Testis (tissue), 5 donors: ENCODE measurements at places on chromosomes 7 and 10. TPM values are rescaled to one million over a fixed set of nuclear protein-coding genes. Genes with fewer than 3 reads are reported as not detected.
A peak's percentile ranks its signal among the peaks of the same experiment; 100 is the strongest.

Gene PKD2L1
- total RNA-seq = 1.6 TPM

Gene CYP3A5
- total RNA-seq = 0.12 TPM

- peak; percentile 75 for DNase-seq
- no peaks in the 10 kb centered on the region for H3K36me3 ChIP-seq
- H3K27me3 ChIP-seq = no peaks in the 10 kb centered on the region
- no peaks in the 10 kb centered on the region for H3K4me1 ChIP-seq
These were observed 572.4 kb upstream of the LRRTM3 start for GRCh38 chr10:66353422-66353821.

Gene ECHS1
- total RNA-seq = 104 TPM

- H3K4me1 ChIP-seq = no peaks in the 10 kb centered on the region
- no peaks in the 10 kb centered on the region for H3K36me3 ChIP-seq
- no peak overlapping the region for H3K27ac ChIP-seq
- no peak overlapping the region for H3K4me3 ChIP-seq
These were observed 400.5 kb downstream of the PTPRN2 start for GRCh38 chr7:158186864-158187693.

Gene FOXP2
- 2.5 TPM for total RNA-seq

GRCh38 chr7:15680446-15680845, 6.0 kb downstream of the MEOX2 start:
- H3K4me3 ChIP-seq = no peak overlapping the region
- no peak overlapping the region for H3K27ac ChIP-seq
- no peak for DNase-seq
- no peaks in the 10 kb centered on the region for H3K27me3 ChIP-seq
- H3K36me3 ChIP-seq = no peaks in the 10 kb centered on the region
- H3K4me1 ChIP-seq = peaks cover 1% of the 10 kb centered on the region

Gene PRKCQ
- total RNA-seq = 3.0 TPM

Gene ELFN1
- total RNA-seq = 2.8 TPM

Gene NPFFR1
- total RNA-seq = 2.8 TPM

Gene CPA5
- 46.7 TPM for total RNA-seq

Gene RBM20
- total RNA-seq = 3.1 TPM

- no peaks in the 10 kb centered on the region for H3K27me3 ChIP-seq
- no peak for DNase-seq
- H3K4me3 ChIP-seq = no peak overlapping the region
- no peak overlapping the region for H3K27ac ChIP-seq
These were observed 308.9 kb downstream of the GRID1 start for GRCh38 chr10:86057708-86058107.

DNA sequence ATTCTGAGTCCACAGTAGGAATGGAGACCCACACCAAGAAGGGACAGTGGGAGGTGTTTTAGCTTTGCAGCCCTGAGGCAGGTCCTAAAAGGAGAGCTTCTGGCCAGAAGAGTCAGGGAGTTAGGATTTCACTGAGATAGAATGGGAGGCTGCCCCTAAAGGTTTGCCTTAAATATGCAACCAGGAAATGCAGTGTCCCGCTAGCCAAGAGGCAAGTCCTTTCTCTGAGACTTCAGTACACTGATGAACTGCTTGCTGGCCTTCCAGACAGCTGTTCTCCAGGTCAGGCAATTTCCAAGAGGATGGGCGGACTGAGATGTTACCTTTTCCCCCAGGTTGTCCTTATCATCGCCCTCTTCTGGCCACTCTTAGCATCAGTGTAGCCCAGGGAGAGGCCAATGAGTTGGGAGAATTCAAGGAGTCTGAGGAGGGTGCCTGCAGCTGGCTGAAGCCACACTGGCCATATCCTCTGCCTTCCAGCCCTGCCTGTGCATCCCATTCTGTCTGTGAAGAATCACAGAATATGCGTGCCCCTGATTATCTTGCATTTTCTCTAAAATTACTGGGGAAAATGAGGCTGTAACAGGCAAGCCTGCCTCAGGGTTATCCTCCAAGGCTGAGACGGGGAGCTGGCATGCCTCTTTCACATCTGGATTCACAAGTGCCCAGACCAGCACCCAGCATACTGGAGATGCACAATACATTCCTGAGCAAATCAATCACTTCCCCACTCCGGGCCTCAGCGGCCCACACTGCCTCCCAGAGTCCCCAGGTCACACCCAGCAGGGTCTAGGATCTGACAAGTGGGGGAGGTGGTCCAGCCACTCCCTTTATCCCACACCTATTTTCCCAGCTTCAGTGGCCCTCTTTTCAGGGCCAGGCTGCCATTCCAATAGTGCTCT, 2.4 kb downstream of the TLL2 start:
- H3K27me3 ChIP-seq = no peaks in the 10 kb centered on the region
- DNase-seq = peak; percentile 34
- H3K4me1 ChIP-seq = peaks cover 15% of the 10 kb centered on the region
- no peak overlapping the region for H3K4me3 ChIP-seq
- no peaks in the 10 kb centered on the region for H3K36me3 ChIP-seq
